ENCODE measurements at places on chromosomes 4 and X.

DNA sequence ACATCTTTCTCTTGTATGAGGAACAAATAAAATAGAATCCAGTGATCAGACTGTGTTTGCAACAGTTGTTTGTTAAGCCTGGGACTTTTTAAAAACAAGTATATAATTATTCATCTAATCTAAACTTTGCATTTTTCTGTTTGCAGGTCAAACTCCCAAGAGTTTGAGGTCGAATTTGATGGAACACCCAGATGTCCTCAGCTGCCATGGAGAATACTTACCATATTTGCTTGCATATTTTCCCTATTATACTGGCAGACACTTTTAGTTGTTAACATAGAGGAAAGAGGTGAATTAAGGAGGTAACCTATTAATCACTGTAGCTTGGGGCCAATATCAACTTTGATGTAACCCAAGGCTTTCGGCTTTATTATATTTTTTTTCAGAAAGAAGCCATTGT is 401.5 kb upstream of the DIPK2B start:
- DNase-seq = peak; percentile 51

DNA sequence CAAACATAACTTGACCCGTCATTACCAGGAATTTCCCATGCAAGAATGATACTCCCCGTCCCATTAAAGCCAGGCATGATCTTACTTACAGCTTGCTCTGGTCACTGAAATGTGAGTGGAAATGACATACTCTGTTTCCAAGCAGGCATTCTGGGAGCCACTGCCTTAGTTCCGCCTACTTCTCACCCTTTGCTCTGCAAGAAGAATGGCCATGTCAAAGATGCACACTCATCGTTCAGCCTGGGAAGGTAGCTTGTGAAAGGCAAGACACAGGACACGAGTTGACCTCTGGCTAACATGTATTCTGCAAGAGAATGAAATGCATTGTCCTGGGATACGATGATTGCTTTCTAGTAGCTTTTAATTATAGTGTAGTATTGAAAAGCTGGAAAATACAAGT is 1144.4 kb downstream of the NLGN4X start:
- no peak for DNase-seq

DNA sequence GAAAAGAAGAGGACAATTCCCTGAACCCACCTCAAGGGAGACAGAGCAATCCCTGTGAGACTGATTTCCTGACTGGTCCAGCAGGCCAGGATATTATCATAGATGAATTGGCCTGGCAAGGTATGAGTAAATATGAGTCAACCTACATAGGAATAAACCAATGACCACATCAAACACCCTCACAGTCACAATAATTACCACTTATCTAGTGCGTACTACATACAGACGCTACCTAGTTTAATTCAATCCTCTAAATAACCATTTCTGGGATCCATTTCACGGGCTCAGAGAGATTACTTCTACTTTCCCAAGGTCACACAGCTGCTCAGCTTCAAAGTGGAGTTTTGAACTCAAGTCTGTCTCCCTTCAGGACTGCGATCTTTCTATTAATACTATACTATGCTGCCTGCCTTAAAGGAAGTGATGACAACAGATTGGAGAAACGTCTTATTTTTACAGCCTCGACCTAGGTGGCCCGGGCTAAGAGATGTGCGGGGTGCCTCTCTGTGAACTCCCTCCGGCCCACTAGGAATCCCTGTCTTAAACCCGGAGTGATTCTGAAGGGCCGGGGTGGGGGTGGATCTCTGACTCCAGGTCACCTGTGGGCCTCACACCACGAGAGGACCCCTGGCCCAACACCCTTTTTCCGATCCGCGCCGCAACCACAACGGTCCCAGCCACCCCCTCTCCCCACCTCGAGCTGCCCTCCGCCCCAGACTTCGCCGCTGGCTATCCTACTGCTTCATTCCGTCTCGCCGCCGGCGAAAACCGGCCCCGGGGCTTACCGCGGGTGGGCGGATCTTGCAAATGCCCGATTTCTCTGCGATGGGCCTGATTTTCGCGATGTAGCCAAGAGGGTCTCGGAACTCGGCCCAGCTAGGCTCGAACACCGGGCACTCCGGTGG is 800 bp downstream of the KDM5C start:
- DNase-seq = peak; percentile 39

DNA sequence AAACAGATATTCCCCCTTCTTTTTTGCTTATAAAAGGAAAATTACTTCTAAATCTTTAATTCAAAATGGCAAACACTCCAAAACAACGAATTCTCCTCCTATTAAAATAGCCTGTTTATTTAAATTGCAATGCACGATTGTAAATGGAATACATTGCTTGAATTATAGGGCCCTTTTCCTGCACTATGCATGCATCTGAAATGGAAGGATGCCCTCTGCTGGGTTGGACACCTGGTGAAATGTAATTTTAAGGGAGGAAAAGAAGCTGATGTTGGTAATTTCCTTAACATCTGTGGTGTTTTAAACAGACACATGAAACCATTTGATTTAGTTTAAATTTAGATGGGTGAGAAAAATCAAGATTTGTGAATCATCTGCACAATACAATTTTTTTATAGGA is 72.8 kb downstream of the GRXCR1 start:
- DNase-seq = no peak

DNA sequence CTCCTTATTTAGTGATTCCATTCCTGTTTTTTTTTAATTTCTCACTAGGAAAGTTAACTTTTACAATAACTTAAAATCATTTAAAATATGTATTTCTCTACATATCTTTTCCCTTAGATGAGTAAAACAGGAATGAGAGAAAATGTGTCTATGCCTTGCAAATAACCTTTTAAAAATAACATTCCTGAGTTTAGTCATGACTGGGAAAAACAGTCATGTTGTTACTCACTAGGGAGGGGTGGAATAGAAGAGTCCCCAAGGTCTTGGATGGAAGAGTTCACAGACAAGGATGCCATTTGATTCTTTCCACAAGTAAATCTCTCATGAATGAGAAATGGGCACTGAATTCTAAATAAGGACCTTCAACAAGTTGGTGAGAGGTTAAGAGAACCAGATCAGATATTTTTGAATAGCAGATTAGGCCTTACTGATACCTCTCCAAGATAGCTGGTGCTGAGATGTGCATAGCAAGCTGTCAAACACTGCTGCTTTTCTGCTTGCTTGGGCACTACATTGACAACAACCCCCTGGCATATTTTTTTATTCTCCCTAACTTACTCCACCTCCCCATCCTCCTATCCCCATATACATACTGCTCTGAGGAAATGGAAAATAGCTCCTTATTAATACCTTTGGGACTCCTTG is 25.1 kb downstream of the UGDH start:
- DNase-seq = peak; percentile 74

DNA sequence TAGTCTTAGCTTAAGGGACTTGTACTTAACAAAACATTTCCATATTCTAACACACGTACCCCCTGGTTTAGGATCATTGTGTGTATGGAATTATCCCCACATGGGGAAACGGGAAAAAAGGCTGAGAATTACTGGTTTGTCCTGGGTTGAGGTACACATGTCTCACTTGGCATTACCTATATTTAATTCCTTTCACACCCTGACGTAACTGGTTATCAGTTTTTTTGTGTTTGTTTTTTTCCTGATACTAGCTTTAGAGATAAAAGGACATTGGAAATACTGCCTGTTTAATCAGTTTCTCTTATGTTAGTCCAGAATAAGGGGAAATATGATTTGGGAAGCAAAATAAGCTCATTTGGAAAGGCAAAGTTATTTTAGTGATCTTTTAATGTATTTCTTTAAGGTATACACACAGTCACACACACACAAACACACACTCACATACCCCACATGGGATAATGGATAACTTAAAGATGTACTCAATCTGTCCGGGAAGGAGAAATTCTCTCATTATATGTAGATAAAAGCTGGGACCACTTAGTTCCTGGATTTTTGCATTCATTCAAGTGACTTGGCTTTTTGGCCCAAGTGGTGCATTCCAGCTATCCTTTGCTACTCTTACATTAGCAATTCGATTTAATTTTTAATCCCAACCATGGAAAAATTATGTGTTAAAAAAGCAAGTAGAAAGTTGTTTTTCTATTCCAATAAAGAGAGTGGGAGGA is 13.0 kb downstream of the SEPTIN11 start:
- DNase-seq = no peak

- no peak for DNase-seq
Observed at GRCh38 chr4:133465022-133465421, 315.9 kb downstream of the PCDH10 start.

GRCh38 chr4:109125084-109125483 is 177.4 kb downstream of the COL25A1 start:
- no peak for DNase-seq

DNA sequence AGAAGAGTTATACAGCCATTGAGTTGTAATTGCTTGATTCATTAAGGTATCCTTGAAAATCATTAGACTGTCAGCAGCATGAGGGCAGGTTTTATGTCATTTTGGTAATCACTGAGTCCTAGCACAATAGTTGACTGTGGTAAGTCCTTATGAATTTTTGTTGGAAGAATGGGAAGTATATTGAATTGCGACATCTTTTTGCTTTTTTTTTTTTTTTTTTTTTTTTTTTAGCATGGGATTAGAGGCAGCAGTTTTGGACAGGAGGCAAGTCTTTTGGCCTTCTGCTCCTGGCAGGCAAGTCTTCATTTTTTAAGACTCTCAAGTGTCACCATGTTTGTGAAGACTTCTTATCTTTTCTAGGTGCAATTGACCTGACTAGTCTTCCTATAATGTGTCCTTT is 29.7 kb downstream of the PRRG1 start:
- DNase-seq = no peak

GRCh38 chr4:117447925-117448324 is 362.5 kb upstream of the TRAM1L1 start:
- no peak for DNase-seq

- no peak for DNase-seq
Observed at GRCh38 chr4:60443796-60444195, 756.3 kb upstream of the ADGRL3 start.

- no peak for DNase-seq
Observed at GRCh38 chr4:101762534-101762933, 28.0 kb upstream of the BANK1 start.

- DNase-seq = peak; percentile 11
Observed at GRCh38 chrX:70508296-70508911, 63.8 kb downstream of the DLG3 start.

GRCh38 chr4:122047456-122048425 is 95.9 kb upstream of the TRPC3 start:
- DNase-seq = no peak

DNA sequence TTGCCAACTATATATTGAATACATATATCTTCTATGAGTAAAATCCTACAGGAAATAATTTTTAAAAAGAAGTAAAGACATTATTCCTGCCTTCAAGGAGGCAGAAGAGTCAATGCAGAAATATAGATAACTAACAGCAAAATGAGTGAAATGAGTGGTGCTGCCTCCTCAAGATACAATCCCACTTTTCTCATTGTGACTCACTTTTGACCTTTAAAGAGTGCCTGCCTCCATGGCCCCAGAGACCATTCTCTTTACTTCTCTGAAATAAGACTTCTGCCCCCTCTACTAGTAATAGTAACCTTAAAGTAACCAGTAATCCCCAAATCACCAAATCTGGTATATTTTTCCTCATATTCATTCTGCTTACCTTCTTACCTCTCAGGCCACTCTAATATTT is 15.5 kb downstream of the SLC10A7 start:
- no peak for DNase-seq

DNA sequence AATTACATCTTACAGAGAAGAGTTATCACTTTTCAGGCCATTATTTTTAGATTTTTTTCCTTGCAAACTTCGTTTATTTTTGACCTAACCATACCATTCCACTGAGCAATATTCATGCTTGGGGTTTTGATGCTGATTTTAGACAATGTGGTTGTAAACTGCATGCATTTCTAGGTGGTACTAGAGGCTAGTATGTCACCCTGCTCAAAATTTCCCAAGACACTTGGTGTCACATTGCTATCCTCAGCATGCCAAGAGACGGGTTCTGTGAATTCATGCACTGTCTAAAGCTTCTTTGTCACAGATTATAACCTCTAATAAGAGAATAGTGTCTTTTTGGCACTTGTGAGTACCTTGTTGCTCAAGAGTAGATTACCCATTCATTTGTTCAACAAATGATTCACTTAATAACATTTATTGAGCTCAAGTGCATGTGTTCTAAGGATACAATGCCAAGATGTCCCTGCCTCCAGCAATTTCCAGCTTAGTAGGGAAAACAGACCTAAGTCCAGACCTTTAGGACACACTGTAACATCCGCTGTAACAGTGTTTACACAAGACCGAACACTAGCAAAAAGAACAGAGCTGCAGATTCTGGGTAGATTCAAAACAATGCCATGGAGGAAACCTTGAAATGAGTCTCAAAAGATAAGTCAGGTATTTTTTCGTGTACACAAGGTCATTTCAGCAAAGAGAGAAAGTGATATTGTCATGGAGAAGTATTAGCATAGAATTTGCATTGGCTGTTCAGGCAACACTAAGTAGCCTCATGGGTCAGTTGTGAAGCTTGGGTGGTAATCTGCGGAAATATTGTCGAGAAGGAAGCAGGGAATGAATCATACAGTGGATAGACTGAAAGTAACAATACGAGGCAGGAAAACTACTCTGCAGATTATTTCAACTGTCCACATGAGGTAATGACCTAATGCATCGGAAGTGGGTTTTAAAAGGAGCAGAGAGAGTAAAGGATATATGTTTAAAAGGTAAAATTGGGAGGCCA is 515.1 kb upstream of the ZFP42 start:
- DNase-seq = no peak

DNA sequence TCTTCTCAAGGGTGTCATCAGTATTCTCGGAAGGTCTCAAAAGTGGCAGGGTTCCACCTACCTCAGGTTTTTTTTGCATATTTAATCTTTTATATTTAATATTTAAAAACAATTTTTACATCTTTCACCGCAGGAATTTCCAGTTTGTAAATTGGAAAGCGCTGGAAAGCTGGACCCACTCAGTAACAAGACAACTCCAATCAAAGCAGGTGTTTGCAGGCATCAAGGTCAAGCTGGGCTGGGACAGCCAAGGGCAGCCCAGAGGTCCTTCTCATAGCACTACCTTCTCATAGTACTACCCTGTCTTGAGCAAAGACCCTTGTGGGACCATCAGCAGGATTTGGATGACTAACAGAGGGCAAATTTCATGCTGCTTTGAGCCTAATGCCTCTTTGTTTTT is 160.1 kb downstream of the TET2 start:
- no peak for DNase-seq

- DNase-seq = no peak
Observed at GRCh38 chrX:103549916-103550315, 30.6 kb upstream of the RAB40A start.
